ENCODE measurements at places on chromosomes 6 and 20.

GRCh38 chr6:6851059-6851948 lies 256.5 kb upstream of the RREB1 start:
- peak; percentile 74 for DNase-seq

DNA sequence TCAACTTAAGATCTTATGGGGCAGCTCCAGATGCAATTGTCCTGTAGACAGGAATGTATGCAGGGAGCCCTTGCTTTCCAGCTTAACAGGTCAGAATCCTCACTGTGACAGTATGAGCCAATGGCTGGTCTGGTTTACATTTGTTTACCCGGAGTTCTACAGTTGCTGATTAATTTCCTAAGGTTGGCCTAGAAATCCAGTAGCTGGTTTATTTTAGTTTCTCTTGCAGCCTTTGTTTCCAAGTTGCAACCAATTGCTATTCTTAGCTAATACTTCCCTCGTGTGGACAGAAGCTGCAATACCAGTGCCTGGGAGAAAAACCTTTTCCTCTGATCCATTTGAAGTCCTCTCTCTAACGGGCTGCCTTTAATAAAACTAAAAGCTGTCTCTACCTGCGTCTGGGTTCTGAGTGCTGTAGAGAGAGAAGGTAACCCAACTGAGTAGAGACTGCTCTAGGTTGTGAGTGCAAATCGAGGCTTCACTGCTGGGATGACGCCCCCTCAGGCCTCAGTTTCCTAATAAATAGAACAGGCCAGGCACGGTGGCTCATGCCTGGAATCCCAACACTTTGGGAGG lies 45.9 kb downstream of the ZNF217 start:
- DNase-seq = peak; percentile 74

DNA sequence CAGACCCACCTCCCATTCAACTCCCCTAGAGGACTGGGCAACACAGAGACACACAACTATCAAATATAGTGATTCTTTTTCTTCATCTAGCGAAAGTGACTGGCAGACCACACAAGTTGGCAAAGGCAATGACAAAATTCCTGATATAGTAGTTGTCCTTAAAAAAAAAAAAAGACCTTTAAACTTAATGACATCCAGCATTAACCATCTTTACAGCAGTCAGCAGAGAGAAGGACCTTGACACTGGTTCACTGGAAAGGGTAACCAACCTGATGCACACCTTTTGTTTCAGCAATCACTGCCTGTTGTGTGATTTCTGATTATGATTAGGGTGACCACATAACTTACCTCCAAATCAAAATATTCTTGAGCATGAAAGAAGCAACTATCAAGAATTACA lies 1.7 kb upstream of the CNKSR3 start:
- no peak for DNase-seq

- DNase-seq = no peak
These were observed 330.5 kb upstream of the MAP3K7 start for GRCh38 chr6:90917376-90917775.

DNA sequence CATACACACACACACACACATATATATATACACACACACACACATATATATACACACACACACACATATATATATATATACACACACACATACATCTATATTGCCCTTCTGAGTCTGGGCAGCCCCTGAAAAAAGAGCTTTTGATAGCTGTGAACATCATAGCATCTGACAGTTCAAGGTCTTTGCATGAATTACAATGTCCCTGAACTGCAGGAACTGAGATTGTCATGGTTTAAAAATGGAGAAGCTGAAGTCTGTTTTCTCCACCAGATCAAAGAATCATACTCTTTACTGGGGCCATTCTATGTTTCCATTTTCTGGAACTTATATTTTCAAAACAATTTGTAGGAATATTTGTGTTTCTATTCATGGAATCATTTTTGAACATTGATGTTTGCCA lies 189.8 kb downstream of the ZDHHC14 start:
- no peak for DNase-seq

- DNase-seq = no peak
These were observed 37.8 kb upstream of the STXBP5 start for GRCh38 chr6:147166360-147166944.

DNA sequence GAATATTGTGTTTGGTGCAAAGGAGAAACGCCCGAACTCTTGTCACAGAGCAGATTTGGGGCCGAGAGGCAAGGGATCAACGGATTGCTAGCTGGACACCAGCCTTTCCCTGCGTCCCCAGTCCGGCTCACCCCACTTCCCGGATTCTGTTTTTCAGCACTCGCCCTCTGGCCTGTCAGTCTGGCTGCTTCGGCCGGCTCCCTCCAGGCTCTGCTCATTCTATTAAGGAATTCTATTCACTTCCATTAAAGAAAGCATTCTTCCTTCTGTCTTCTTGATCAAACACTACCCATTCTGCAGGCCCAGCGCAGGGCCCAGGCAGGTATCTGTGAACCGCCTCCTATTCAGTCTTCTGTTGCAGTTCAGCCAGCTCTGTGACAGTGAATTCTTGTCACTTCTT lies 91.7 kb downstream of the RNF182 start:
- no peak for DNase-seq

- no peak for DNase-seq
These were observed 55.2 kb upstream of the NOX3 start for GRCh38 chr6:155510879-155511278.

Measured in T47D (cell line).